Pulmonary artery endothelial cell (primary cell): ENCODE measurements at places on chromosomes 1 and 21. TPM values are rescaled to one million over a fixed set of nuclear protein-coding genes. Genes with fewer than 3 reads are reported as not detected.

DNA sequence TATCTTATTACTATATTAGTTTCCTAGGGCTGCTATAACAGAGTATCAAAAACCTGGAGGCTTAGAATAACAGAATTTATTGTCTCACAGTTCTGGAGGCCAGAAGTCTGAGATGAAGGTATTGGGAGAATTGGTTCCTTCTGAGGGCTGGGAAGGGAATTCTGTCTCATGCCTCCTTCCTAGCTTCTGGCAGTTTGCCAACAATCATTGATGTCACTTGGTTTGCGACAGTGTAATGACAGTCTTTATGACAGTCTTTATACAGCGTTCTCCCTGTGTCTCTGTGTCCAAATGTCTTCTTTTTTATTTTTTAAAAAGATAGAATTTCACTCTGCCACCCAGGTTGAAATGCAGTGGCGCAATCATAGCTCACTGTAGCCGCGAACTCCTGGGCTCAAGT is 15.8 kb upstream of the CENPF start:
- no peak for DNase-seq

DNA sequence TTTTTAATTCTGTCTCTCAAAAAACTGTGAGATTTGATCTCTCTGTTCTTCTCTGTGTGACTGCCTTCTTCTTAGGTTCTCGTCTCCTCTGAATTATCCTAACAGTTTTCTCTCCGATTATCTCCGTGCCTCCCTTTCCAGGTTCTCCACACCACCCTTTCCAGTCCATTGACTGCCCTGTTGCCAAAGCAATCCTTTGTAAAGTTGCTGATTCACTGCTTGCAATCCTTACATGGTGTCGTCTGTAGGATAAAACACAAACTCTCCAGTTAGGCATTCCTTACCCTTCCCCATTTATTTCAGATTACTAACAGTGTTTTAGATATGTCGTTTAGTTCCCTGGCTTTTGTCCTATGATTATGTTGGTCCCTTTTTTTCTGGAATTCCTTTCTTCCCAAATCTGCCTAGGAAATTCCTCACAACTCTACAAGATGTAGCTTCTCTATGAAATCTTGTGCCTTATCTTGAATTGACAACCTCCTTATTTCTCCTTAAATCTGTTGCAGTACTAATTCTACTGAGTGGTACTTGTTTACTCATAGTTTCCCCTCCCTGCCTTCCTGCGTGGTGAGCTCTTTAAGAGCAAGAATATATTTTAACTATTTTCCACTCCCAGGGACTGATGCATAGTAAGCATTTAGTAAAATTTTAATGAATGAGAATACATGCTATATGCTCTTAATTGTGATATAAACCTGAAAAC is 22.3 kb downstream of the RCOR3 start:
- DNase-seq, result no peak

DNA sequence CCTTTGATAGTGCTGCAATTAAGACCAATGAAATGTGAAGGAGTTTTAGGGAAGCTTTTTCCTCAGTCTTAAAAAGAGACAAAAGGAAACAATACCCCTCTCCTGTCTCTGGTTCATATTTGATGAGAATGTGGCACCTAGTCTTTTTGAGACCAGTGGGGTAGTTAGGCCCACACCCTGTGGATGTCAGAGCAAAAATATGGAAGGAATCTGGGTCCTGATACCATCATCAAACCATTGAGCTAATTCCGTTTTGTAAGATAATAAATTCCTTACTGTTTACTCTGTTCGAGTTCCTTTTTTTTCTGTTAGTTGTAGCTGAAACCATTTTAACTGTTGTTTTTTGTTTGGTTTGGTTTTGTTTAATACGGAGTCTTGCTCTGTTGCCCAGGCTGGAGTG is 33.3 kb downstream of the PTPRC start:
- no peak for DNase-seq

Gene PRAMEF14
- not detected in 2 replicates for total RNA-seq

Gene DCDC2B
- total RNA-seq, result not detected in 2 replicates

Gene KCNJ6
- total RNA-seq, result under 0.01 TPM in 2 replicates

Gene CTTNBP2NL
- 25.2 and 34.1 TPM in 2 replicates for total RNA-seq

GRCh38 chr1:70717656-70718055 is 306.6 kb downstream of the CTH start:
- DNase-seq, result no peak

Gene MYOG
- not detected in 2 replicates for total RNA-seq

GRCh38 chr1:41380979-41381691 is 19.9 kb downstream of the FOXO6 start:
- DNase-seq, result no peak

GRCh38 chr1:155006601-155007101 is 4.0 kb downstream of the ZBTB7B start:
- no peak for DNase-seq

DNA sequence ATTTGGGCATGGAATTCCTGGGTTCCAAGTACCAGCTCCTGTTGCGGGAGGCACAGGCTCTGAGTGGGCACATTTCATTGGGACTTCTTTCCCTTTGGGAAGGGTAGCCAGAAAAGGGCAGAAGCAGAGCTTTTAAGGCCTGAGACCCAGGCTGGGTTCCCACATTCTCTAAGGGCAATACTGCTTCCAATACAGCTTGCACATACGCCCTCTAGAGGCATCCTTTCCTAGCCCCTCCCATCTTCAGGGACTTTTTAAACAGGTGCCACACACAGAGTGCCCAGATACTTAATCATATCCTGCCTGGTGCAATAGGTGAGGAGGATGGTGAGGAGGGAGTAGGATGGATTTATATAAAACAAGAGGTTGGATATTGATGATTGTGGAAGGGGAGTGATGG is 5.7 kb downstream of the GPR88 start:
- no peak for DNase-seq

DNA sequence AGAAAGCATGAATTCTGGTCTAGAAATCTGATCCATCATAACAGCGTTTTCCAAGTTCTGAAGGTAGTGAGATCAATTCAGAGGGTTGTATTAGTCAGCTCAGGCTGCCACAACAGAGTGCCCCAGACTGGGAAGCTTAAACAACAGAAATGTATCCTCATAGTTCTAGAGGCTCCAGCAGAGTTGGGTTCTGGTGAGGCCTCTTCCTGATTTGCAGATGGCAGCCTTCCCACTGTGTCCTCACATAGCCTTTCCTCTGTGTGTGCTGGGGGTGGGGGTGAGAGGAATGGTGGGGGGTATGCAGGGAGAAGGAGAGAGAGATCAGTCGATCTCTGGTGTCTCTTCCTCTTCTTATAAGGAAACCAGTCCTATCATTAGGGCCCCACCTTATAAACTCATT is 15.1 kb downstream of the ZBTB8B start:
- no peak for DNase-seq

Gene ACTL8
- total RNA-seq, result not detected in 2 replicates

- no peak for DNase-seq
Observed at GRCh38 chr1:118825619-118826018, 162.5 kb downstream of the TBX15 start.

- no peak for DNase-seq
Observed at GRCh38 chr21:34362670-34363069, 1.1 kb upstream of the KCNE2 start.

DNA sequence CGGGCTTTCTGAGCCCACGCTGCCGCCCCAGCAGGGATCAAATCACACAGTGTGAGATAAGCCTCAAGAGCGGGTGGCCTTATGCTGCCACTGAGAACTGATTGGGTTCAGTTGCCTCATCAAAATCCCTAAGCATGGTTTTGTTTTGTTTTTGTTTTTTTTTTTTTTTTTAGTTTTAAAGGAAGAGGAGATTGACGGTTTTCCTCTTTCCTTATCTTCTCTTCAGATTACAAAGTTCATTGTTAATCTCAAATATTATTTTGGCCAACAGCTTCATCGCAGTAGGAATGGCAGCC is 651 bp downstream of the COA6 start:
- DNase-seq, result no peak

DNA sequence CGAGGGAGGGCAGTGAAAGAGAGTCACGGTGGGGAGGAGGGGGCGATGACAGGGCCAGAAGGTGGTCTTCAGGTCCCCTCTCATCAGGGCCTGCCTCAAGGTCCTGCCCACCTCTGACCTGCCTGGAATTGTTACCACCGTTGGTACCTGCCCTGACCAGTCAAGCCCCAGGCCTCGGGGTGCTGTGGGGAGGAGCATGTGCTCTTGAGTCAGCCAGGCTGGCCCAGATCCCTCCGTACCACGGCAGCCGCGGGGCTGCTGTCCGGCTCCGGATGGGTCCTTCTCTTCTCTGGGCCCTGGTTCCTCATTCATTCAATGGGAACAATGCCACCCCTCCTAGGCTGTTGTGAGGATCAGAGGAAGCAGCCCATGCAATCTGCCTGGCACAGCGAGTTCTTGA is 22.0 kb downstream of the SERINC2 start:
- no peak for DNase-seq

DNA sequence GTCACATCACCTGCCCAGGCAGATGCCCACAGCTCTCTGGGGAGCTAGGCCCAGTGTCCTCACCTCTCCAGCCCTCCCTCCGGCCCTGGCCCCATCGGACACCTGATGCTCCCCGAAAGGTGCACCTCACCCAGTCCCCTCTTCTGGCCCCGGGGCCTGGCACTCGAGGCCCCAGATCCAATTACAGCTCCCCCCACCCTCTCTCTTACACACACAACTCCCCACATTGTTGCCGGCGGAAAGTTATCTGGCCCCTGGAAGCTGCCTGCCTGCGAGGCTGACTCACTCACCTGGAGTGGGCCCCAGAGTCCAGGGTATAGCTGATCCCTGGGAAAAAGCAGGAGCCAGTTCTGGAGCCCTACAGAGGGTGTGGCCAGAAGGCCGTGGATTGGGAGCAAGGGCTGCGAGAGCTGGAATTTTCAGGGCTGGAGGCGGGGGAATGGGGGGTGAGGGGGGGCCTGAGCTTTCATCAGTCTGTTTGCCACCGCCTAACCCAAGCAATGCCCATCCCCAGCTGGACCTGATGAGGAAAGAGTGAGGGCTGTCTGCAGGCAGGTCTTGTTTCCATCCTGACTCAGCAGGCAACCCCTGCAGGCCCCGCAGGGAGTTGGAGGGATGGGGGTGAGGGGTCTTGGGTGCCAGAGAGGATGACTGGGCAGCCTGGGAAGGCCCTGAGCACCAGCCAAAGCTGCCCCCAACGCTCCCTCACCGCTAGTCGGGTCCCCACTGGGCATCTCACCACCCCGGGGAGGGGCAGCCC is 948 bp downstream of the FBXO2 start:
- no peak for DNase-seq

GRCh38 chr1:178282949-178283367 is 189.1 kb downstream of the RASAL2 start:
- no peak for DNase-seq

- DNase-seq, result no peak
Observed at GRCh38 chr1:156682166-156682890, 5.1 kb upstream of the NES start.

DNA sequence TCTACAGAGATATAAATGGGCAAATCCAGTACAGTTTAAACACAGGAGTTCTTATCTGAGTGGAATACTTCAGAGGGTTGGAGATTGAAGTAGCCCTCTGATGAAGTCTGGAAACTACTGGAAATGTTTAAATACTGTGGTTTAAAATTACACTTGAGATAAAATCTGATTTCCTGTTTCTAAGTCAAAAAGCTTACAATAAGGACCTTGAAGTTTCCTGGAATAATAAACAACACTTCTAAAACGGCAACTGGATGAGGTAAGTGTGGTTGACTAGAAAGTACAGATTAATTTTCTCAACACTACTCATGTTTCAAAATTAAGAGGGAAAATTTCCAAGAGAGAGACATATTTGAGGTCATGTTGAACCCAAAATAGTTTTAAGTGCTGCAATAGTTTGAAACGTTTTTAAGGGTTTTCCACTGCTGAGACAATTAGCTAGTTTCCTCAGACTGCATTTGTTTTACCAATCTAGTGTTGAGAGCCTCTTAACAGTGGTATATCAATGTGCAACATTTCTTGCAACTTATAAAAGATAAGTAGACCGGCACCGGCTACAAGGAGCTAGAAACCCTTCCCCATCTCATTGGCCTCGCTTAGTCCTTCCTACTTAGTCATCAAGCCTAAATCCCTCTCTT is 27.4 kb downstream of the KCNA3 start:
- no peak for DNase-seq
